Activated T-helper 2 cell treated with anti-CD3 and anti-CD28 coated beads, Interferon-gamma antibody, Interleukin-2, Interleukin-4, amounts not matched to agents 10 μg/mL and 5 μg/mL and 100 μg/mL, durations not matched to agents 14 hours and 24 hours and 36 hours (primary cell): ENCODE measurements at places on chromosomes 11 and 22.

GRCh38 chr11:15918212-15918611, 438.1 kb downstream of the SOX6 start:
- no peak overlapping the region for H3K27ac ChIP-seq
- H3K4me1 ChIP-seq: no peaks in the 10 kb centered on the region
- no peak for DNase-seq
- no peaks in the 10 kb centered on the region for H3K36me3 ChIP-seq
- H3K27me3 ChIP-seq: no peaks in the 10 kb centered on the region
- no peak overlapping the region for H3K4me3 ChIP-seq

- no peaks in the 10 kb centered on the region for H3K36me3 ChIP-seq
- H3K27ac ChIP-seq: no peak overlapping the region
- DNase-seq: no peak
- no peak overlapping the region for H3K4me3 ChIP-seq
- no peaks in the 10 kb centered on the region for H3K4me1 ChIP-seq
Measured at GRCh38 chr11:120977266-120978137, 46.4 kb upstream of the TBCEL start.

GRCh38 chr22:25488244-25489020, 76.0 kb upstream of the GRK3 start:
- H3K4me1 ChIP-seq: peaks cover 54% of the 10 kb centered on the region
- H3K4me3 ChIP-seq: peak overlapping the region; percentile 59
- no peaks in the 10 kb centered on the region for H3K27me3 ChIP-seq
- peak overlapping the region; percentile 94 for H3K27ac ChIP-seq

- H3K4me3 ChIP-seq: no peak overlapping the region
- no peak for DNase-seq
- H3K27ac ChIP-seq: no peak overlapping the region
- no peaks in the 10 kb centered on the region for H3K27me3 ChIP-seq
- H3K4me1 ChIP-seq: no peaks in the 10 kb centered on the region
Measured at GRCh38 chr11:94017446-94017845, 3.7 kb upstream of the HEPHL1 start.

- H3K4me1 ChIP-seq: no peaks in the 10 kb centered on the region
- H3K27ac ChIP-seq: no peak overlapping the region
- no peak for DNase-seq
- H3K27me3 ChIP-seq: no peaks in the 10 kb centered on the region
Measured at GRCh38 chr22:20176421-20177085, 25.7 kb upstream of the CCDC188 start.

DNA sequence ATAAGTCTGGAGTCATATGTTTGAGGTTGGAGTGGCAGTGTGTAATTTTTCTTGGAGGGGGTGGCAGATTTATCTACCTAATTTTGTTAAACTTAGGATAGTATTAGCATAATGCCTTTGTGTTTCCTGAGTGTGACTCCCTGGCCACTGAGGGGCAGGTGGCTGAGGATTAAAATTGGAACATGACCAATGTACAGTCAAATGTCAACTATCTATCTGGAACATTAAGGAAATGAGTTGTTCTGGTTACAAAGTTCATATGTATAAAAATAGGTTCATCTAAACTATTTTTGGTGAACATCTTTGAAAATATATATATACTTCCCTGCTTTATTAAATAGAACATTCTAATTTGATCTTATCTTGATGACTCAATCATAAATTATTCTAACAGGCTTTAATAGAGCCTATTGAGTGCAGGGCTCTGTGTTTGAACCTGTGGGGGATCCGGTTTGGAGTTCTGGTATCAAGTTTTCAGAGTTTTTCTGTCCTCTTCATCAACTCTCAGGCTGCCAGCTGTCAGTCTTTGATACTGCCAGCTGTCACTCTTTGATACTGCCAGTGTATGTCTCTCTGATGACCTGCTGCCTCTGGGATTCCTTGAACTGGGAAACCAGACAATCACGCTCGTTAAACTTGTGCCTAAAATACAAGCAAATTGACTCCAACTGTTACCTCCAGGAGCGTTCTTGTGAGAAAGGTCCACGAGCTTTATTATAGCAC, 309.6 kb downstream of the METTL15 start:
- no peak overlapping the region for H3K27ac ChIP-seq
- H3K4me3 ChIP-seq: no peak overlapping the region
- H3K36me3 ChIP-seq: no peaks in the 10 kb centered on the region
- no peaks in the 10 kb centered on the region for H3K27me3 ChIP-seq
- DNase-seq: no peak

GRCh38 chr22:32996702-32997101, 61.5 kb downstream of the SYN3 start:
- H3K36me3 ChIP-seq: no peaks in the 10 kb centered on the region
- no peak overlapping the region for H3K4me3 ChIP-seq
- H3K27me3 ChIP-seq: no peaks in the 10 kb centered on the region
- H3K27ac ChIP-seq: no peak overlapping the region
- no peaks in the 10 kb centered on the region for H3K4me1 ChIP-seq

DNA sequence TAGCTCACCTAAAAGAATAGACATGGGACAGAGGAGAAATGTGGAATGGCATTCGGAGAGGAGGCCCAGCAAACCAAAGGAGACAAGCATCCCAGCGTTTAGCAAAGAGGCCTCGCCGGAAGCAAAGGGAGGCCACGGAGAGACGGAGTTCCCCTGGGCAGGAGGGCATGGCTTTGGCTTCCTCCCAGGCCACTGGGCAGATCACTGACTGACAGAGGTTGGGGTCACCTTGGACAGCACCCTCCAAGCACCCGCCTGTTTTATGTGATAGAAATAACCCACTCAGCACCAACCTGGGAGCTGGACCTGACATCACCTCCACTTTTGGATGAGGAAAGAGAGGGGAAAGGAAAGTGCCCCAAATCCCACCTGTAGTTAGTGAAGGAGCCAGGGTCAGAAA, 434.1 kb downstream of the BRD1 start:
- H3K4me3 ChIP-seq: no peak overlapping the region
- no peak for DNase-seq
- H3K36me3 ChIP-seq: no peaks in the 10 kb centered on the region
- H3K27ac ChIP-seq: no peak overlapping the region
- H3K27me3 ChIP-seq: no peaks in the 10 kb centered on the region
- no peaks in the 10 kb centered on the region for H3K4me1 ChIP-seq
